ENCODE measurements at places on chromosomes 2 and 18.

GRCh38 chr2:119255760-119256581 is 32.3 kb downstream of the STEAP3 start:
- no peak for DNase-seq

GRCh38 chr18:78754311-78755043 is 225.1 kb upstream of the SALL3 start:
- DNase-seq = no peak

DNA sequence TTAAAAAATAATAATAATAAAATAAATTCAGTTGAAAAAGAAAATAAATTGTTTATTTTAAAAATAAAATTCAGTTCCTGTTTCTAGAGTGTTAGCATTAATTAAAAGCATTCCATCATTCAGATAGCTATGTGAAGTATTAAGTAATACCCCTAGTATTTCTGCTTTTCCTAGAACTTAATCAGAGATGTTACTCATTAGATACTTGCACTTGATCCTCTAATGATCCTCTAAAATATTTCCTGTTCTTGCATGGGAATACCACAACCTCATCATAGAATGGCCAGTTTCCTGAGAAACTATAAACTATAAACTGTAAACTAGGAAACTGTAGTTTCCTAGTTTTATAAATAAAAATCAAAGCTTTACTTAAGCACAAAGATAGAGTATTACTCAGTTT is 11.1 kb upstream of the CNNM3 start:
- no peak for DNase-seq

- no peak for DNase-seq
Observed at GRCh38 chr2:46337208-46337994, 40.2 kb downstream of the EPAS1 start.

DNA sequence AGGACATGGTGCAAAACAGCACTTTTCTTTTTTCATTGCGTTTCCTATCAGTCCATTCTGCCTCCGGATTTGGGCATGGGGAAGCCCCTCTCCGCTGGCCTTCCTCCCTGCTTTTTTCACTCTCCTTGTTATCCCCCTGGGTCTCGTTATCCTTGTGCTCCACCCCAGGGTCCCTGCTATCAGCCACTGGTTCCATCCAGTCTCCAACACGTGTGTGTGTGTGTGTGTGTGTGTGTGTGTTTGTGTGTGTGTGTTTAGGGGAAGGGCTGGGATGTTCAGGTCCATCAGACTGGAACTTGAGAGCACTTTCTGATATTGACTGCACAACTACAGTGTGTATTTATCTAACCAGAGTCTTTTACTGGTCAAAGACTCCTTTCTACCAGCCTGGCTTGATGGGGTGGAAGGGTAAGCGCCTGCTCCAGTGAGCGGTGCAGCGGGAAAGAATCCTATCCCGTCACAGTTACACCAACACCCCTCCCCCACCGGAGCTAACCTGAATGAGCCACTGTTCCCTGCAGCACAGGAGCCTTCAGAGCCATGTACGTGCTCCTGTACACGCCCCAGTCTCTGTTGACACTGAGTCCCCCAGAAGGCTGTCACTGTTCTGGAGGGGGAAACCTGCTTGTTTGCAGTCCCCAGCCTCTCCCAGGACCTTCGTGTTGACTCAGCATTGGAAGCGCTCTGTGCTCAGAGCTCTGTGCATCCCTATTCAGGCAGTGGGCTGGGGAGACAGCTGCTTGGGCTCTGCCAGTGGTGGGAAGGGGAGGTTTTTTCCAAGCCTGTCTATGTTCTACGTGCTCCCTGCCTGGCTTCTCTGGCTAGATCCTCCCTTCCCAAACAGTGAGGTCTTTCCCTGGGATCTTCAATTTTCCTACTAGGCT is 4.6 kb downstream of the INHA start:
- no peak for DNase-seq

GRCh38 chr2:16298866-16299265 is 358.5 kb downstream of the MYCN start:
- DNase-seq = no peak

DNA sequence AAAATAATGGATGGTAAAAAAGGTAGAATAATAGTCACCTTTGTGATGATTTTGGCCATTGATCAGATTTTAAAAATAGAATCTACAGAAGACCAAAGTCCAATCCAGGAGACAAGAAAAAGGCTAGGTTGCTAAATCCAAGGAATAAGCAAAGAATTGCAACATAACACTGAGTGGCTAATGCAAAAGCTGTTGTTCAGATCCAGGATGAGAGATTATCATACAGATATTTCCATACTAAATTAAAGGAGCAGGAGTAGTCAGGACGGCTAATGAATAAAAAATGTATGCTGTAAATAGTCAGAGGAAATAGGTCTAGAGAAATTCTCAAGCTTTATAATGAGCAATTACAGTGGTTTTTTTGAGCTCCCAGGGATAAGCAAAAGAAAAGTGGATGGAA is 745.9 kb upstream of the ACVR2A start:
- no peak for DNase-seq

DNA sequence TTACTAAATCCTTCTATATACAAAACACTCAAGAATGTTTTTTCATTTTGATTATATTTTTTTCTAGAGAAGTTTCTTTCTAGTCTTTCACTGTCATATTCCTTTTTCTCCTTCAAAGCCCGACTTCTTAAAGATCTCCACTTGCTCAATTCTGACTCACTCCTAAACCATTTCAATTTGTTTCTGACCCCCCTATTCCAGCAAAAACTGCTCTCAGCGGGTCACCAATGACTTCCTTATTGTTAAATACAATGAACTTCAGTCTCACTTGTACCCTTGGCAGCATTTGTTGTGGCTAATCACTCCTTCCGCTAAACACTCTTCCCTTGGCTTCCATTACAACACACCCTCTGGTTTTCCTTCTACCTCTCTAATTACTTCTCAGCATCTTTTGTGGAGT is 111.1 kb upstream of the RBBP8 start:
- no peak for DNase-seq

DNA sequence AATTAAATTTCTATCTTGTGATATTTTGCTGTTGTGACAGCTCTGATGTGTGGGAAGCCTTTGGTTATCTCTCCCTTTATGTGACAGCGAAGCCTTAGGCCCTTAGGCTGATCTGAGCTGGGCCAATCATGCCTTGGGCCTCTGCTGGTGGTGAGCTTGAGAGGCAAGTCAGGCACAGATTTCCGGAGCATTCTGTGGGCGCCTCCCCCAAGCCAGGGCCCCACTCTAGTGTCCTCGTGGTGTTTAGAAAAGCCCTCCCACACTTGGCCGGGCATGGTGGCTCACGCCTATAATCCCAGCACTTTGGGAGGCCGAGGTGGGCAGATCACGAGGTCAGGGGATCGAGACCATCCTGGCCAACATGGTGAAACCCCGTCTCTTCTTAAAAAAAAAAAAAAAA is 239.8 kb downstream of the SH3RF3 start:
- DNase-seq = no peak

GRCh38 chr2:96156011-96156820 is 11.0 kb upstream of the DUSP2 start:
- no peak for DNase-seq

GRCh38 chr2:33606100-33606499 is 7.0 kb upstream of the FAM98A start:
- DNase-seq = no peak

DNA sequence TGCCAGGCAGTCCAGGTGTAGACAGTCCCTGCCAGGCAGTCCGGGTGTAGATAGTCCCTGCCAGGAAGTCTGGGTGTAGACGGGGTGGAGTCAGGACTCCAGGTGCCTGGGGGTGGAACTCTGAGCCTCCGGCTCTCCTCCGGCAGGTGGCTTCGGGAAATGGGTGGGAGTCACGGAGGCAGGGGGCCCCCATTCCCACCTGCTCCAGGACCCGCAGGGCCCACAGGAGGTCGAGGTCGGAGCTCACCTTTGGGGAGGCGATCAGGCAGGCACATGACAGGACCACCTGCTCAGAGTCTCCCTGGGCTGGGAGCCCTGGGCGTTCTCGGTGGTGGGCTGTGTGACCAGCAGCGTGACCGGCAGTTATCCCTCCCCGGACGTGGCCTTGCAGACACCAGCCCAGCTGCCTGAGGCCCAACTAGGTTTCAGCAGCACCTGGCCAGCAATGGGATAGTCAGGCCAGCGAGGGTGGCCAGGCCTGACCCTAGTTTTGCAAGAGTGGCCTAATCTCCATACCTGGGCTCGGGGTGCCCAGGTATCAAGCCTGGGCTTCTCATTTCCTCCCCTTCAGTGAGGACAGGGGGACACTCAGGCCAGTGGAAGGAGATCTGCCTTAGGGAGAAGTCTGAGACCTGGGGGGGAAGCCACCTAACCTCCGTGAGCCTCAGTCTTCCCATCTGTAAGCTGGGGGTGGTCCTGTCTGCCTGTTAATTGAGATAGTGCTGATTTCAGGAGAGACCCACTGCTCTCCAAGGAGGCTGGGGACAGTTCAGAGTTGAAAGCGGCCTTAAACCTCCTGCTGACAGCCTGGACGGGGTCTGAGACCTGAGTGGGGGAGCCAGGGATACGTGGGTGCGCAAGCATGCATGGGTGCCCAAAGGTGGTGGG is 13.2 kb downstream of the GPC1 start:
- no peak for DNase-seq

- no peak for DNase-seq
Observed at GRCh38 chr18:77061946-77062517, 70.6 kb downstream of the MBP start.

GRCh38 chr18:72542342-72542741 is 1.8 kb downstream of the CBLN2 start:
- DNase-seq = no peak
